ENCODE measurements at places on chromosomes 11 and 22.

GRCh38 chr22:41779929-41780505 lies 20.5 kb upstream of the CCDC134 start:
- no peak for DNase-seq

- DNase-seq, result no peak
Observed at GRCh38 chr11:86588566-86589090, 83.8 kb downstream of the ME3 start.

GRCh38 chr11:59756558-59756840 lies 1.3 kb downstream of the STX3 start:
- DNase-seq, result no peak

- no peak for DNase-seq
Observed at GRCh38 chr11:96779030-96779429, 389.2 kb downstream of the JRKL start.

- no peak for DNase-seq
Observed at GRCh38 chr11:121512468-121513465, 60.0 kb upstream of the SORL1-AS1 start.

GRCh38 chr22:29065468-29066190 lies 4.0 kb upstream of the C22orf31 start:
- no peak for DNase-seq

- DNase-seq, result no peak
Observed at GRCh38 chr11:94673951-94674491, 94.1 kb upstream of the AMOTL1 start.

DNA sequence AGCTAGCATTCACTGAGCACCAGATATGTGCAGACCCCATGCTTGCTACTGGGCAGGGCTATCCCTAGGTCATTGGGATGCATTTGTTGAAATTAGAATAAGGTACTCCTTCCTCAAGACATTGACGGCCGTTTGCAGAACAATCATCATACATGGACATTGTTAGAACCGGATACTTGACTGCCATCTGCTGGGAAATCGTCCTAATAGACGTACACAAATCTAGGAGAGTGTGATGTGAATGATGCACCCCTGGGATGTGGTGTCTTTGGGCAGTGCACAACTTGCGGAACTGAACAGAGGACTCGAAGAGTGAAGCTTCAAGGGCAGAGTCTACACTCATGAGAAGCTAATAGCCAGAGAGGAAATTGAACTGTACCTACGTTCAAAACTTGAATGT lies 35.9 kb downstream of the MYO18B start:
- DNase-seq, result no peak

- DNase-seq, result no peak
Observed at GRCh38 chr11:96647621-96648020, 257.8 kb downstream of the JRKL start.

DNA sequence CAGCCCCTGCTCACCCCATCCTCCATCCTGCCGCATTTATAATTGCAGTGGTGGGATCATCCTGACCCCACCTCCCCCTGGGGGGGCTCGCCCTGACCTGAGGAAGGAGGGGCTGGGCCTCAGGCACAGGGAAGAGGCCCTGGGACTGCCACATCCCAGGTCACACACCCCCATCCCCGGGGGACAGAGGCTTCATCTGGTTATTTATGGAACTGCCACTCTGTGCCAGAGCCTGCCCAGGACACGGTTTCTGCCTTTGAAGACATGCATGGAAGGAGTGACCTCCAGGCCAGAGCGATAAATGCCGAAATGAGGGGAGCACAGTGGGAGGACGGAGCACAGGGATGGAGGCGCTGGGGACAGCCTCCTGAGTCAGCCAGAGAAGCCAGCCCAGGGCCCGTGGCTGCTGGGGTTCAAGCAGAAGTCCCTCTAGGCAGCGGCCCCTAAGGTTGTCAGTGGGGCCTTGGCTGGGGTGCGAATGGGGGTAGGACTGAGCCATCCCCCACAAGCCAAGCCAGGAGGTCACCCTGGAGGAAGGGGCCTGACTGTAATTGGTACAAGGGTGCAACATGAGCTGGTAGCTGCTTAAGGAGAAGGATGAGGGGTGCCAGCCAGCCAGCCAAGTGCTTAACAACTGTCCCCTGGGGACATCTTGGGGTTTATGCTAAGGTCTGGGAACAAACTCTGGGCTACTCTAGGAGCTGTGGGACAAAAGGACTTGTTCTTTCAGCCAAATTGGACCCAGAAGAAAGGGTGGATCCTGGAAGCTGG lies 51.4 kb upstream of the SHISAL1 start:
- no peak for DNase-seq

GRCh38 chr11:94727819-94728218 lies 40.3 kb upstream of the AMOTL1 start:
- DNase-seq, result no peak

DNA sequence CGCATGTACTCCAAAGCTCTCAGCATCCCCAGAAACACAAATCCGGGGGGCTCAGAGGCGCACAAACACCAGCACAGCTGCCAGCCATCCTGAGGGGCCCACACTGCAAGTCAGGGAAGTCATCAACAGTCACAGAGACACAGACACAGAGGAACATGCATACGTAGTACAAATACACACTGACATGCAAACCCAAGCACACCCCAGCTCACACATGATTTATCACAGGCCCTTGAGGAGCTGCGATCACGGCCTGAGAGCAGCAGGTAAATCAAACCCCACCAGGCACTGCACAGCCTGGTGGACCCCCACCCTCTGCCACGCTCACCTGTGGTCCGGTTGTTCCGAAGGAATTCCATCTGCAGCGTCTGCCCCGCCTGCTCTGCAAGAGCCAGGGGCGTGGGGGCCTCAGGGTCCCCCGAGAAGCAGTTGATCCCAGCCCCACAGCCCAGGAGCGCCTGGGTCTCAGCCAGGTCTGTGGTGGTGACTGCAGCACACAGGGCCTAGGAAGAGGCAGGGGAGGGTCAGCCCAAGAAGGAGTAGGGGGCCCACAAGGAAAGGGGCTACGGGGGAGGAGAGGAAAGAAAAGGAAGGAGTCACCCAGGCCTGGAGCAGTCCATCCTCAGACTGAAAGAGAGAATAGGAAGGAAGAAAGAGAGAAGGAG lies 28.5 kb upstream of the PDE2A start:
- no peak for DNase-seq

- no peak for DNase-seq
Observed at GRCh38 chr11:104771763-104772162, 126.5 kb downstream of the CASP12 start.

DNA sequence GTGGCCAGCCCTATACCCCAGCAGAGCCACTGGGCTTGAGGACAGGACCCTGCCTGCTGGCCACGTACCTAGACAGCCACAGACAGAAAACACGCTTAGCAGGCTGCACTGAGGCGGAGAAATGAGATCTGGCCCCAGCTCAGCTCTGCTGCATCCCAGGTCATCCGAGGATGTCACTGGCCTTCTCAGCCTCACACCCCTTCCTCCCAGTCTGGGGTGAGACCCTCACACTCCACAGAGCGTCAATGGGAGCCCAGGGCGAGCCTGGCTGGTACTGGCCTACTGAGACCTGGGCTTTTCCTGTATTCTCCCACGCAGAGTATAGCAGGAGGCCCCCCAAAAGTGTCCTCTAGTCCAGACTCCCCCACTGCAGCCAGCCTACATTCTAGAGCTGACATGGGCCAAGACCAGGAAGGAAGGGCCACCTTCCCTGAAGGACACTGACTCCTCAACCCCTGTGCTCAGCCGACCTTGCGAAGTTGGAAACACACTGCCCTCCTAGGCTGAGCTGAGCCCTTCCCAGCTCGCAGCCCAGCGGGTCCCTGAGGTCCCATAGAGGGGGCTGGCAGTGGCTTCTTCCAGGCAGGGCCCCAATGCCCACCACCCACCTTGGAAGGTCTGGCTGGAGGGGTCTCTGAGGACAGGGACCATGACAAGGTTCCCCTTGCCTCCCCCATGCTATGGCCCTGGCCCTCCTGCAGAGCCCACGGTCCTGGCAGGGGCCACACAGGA lies 65.9 kb upstream of the LINC01488 start:
- DNase-seq, result no peak

DNA sequence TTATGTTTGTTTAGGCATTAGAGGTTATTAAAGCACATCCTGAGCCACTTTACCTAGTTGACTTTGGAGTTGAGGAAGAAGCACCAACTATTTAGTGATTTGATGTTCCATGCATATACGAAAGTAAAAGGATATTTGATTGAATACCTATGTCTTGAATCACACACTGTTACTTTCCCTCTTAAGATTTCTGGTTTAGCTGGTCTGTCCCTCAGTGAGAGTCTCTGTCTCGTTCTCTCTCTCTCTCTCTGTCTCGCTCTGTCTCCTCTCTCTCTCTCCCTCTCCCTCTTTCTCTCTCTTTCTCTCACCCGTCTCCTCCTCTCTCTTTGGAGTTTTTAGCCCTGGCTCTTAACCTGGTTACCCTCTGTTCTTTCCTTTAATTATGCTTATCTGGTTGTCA lies 11.0 kb downstream of the CTNND1 start:
- DNase-seq, result no peak

DNA sequence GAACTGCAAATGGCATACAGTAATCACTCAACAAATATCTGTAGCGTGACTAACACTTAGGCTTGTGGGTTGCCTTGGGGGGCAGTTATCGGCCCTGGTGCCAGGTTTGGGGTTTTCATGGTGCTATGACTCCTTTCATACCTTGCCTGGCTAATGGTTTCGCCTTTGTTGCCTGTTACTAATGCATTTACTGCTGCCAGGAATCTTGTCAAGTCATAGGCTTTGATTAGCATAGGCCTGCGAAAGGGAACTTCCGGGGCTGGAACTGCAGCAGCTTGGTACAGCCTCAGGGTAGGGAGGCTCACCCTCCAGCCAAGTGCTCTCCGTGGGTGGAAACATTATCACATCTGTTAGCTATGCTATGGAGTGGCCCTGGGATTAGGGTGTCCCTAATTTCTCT lies 13.2 kb downstream of the SLC25A18 start:
- no peak for DNase-seq
